ENCODE measurements at places on chromosomes 16 and 17.

DNA sequence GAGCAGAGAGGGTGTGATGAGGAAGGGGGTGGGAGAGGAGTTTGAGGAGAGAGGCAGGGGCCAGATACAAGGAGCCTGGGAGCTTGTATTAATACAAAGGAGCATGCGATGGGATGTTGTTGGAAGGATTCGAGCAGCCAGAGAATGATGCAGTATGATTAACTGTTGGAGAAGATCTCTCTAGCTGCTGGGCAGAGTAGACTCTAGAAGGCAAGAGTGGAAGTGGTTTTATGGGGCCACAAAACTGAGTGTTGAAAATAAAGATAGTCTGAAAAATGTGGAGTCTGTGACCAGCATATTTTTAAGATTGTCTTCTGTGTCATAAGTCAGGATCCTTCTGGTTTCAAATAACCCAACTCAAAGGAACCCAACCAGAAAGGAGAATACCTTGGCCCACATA is 98.3 kb downstream of the MSI2 start:
- no peak for ATAC-seq

DNA sequence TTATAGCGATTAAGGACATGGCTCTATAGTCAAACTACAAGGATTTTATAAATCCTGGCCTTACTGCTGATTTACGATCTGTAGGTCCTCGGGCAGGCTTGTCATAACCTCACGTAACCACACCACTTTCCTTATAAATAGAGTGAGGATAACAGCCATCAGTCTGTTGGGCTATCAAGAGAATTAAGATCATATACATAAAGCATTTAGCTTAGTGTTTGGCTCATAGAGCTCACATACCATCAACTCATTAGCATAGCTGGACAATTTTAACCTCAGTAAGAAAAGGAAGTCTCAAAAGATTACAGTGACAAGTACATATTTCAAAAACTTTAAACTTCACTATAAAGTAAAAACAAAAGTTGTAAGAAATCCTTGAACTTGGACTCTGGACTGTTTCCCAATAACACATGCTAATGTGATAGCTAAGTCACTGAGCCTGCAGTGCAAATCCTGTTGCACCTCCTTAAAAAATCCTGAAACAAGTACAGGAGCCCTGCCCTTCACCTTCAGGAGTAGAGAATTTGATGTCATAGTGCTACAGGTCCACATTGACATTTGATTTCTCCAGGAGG is 20.8 kb upstream of the CLEC3A start:
- no peak for ATAC-seq

- ATAC-seq = no peak
These were observed 84.7 kb downstream of the PLCG2 start for GRCh38 chr16:81863630-81864352.

GRCh38 chr17:65892912-65893377 is 299.0 kb downstream of the CEP112 start:
- no peak for ATAC-seq

GRCh38 chr17:1912146-1912545 is 82.3 kb downstream of the RPA1 start:
- no peak for ATAC-seq

DNA sequence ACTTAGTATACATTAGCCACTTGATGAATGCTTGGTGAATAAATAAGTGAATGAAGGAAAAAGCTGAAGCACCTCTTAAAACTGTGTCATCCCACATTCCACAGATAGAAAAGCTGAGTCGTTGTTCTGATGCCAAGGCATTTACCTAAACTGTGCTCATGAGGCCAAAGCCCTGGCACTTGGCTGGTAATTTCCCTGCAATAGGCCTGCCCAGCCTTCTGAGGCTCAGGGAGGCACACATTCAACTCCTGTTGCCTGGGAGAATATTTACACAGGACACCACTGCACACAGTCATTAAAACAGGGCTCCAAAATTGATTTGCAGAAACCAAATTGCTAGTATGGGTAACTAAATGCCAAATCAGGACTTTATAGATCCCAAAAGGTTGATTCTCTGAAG is 333.0 kb upstream of the C16orf82 start:
- no peak for ATAC-seq

GRCh38 chr17:2192367-2193057 is 111.1 kb downstream of the SMG6 start:
- ATAC-seq = peak; percentile 74

DNA sequence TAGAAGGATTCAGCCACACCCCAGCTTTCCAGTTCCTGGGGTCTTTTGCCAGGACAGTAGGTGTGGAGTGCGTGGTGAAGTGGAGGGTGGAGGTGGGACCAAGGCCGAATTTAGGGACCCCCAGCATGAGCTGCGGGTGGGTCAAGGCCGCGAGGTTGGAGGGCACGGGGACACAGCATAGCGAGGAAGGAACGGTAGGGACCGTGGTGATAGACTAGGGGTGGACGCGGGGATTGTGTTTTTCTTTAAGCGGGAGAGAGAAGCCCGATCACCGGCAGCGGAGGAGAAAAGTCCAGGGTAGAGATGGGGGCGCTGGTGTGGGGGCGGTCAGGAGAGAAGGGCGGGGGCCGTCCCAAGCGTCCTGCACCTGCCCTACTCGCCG is 261 bp upstream of the B4GALNT2 start:
- no peak for ATAC-seq

DNA sequence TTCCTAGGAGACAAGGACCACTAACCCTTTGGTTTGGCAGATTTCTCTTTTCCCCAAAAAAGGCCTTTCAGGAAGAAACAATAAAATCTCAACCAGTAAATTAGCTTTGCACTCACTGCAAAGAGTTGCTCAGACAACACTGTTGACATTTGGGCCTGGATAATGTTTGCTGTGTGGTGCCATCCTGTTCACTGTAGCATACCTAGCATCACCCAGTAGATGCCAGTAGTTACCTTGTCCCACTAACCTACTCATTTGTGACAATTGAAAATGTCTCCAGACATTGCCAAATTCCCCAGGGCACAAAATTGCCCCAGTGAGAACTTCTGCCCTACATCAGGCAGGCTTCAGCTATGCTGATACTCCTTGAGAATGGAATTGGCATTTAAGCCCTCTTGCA is 177.0 kb upstream of the ERCC4 start:
- no peak for ATAC-seq

DNA sequence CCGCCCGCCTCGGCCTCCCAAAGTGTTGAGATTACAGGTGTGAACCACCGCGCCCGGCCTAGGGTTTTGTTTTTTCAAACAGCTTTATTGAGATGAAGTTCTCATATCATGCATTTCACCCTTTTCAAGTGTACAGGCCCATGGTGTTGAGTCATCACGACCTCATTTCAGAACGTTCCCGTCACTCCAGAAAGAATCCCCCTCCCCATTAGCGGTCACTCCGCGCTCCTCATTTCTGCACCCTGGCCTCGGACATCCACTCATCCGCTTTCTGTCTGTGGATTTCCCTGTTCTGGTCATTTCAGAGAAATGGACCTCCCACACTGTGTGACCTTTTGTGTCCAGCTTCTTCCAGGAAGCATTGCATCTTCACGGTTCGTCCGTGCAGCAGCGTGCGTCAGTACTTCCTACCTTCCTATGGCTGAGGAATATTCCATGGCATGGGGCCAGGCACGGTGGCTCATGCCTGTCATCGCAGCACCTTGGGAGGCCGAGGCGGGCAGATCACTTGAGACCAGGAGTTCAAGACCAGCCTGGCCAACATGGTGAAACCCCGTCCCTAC is 135.2 kb upstream of the GSE1 start:
- ATAC-seq = no peak

- no peak for ATAC-seq
These were observed 3.2 kb downstream of the SPG7 start for GRCh38 chr16:89511374-89511773.

GRCh38 chr16:64077242-64077641 is 1044.6 kb downstream of the CDH11 start:
- no peak for ATAC-seq

DNA sequence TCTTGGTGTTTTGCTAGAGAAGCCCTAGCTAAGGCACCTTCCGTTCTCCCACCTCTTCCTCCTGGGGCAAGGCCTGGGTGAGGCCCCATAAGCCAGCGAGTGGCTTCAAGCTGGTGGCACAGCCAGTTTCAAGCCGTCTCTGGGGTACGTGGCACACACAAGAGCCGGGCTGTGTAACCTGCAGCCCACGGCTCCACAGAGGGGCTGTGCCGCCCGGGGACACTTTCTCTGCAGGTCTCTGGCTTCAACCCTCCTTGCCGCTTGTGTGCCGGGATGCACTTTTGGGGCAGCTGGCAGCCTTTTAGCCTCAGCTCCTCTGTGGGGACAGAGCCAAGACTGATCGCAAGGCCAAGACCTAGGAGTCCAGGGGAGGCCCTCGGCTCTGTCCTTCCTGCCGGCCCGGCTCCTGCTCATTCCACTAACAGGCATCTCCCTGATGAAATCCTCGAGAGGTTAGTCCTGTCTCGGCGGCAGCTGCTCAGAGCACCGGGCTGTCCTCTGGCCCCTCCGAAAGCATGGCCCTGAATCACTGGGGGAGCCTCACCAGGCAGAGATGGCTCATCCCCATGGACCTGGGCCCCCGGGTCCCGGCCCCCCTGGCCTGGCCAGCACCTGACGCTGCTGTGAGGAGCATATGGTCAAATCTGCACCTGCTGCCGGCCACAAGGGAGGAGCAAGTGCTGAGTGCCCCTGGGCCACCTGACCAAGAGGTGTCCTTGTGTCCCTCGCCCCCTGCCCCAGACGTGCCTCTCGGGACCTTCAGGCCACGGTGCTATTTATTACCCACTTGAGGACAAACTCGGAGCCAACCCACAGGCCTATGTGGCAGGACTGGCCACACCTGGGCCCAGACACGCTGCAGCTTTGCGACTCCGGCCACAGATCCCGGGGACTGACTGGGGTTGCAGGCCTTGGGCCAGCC is 98.5 kb downstream of the METRNL start:
- ATAC-seq = no peak

DNA sequence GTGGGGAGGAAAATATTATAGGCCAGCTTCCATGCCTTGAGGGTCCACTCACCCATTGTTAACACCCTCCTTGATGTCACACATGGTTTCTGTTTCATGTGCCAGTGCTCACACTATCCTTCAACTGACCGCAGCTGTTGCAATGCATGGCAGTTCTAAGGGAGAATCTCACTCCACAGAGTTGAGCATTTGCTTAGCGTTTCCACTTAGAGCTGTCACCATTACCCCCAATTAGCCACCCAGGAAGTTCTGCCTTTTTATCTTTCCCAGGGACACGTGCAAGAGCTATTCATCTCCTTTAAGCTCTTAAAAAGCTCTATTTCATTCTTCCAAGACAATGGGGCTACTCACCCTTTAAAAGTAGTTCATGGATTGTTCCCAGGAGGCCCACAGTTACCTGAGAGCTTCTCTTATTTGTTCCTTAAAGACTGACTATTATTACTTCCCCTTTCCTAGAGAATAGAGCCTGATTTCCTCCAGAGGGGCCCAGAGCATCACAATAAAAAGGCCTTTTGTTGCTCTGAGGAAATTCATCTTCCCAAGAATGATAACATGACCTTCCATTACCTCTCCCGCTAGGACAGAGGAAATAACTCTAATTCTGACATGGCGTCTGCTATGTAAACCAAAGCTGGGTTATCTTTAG is 126.8 kb downstream of the CACNG3 start:
- no peak for ATAC-seq

Measured in activated CD4-positive, CD25-positive, alpha-beta regulatory T cell treated with anti-CD3 and anti-CD28 coated beads, Interleukin-2, amount 50 U/mL, for 24 hours (primary cell).